ENCODE measurements at places on chromosomes 11 and 22. TPM values are rescaled to one million over a fixed set of nuclear protein-coding genes. Genes with fewer than 3 reads are reported as not detected.
A peak's percentile ranks its signal among the peaks of the same experiment; 100 is the strongest.

Gene FBXO3
- total RNA-seq = 29.6 TPM

Gene CYB5R3
- 130 TPM for total RNA-seq

DNA sequence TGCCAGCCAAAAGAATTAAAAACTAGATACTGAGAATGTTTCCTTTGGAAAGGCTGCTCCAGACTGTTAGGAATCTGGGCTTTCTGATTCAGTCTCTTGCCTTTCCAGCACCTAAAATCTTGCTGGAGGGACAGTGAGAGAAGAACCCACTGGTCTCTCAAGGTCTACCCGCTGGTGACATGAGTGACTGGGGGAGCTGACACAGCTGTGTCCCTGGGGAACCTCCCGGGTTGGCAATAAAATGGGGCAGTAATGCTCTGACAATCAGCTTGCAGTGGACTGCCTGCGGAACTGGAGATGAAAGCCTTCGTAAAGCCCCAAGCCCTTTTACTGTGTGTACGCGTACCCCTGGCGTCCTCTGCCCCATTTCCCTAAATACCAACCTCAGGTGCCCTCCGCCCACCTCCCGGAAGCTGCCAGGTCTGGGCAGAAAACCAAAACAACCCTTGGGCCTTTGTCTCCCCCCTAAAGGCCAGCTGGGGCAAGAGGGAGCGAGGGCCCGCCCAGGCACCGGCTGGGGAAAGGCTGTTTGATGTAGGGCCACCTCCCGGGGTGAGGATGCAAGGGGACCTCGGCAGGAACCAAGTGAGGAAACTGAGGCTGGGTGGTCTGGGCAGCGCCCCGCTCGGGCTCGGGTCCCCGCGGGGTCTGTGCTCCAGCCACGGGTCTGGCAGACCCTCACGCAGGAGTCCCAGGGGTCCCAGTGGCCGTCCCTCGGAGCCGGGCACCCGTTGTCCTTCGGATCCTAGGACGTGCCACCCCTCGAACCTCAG is 741 bp downstream of the CARS1 start:
- H3K36me3 ChIP-seq = no peaks in the 10 kb centered on the region
- peak overlapping the region; percentile 96 for H3K27ac ChIP-seq
- peak overlapping the region; percentile 100 for H3K4me3 ChIP-seq
- H3K27me3 ChIP-seq = no peaks in the 10 kb centered on the region
- peak; percentile 19 for DNase-seq

DNA sequence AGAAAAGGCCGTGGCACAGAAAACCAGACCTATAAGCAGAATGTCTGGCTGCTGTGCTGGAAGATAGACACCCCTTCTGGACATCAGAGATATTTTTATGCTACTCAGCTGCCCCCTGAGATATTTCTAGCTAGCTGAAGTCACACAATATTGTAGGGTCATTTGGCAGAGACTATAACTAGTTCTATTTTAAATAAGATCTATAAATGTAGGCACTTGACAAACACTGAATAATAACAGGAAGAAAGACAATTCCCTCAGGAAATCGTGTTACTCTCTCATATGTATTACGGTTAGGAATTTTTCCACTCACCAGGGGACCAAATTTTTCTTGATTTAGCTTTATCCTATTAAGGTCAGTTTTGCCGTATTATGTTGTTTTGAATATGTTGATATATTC is 845.4 kb downstream of the OPCML start:
- H3K4me3 ChIP-seq = no peak overlapping the region
- no peaks in the 10 kb centered on the region for H3K27me3 ChIP-seq
- no peak overlapping the region for H3K27ac ChIP-seq
- H3K36me3 ChIP-seq = no peaks in the 10 kb centered on the region

DNA sequence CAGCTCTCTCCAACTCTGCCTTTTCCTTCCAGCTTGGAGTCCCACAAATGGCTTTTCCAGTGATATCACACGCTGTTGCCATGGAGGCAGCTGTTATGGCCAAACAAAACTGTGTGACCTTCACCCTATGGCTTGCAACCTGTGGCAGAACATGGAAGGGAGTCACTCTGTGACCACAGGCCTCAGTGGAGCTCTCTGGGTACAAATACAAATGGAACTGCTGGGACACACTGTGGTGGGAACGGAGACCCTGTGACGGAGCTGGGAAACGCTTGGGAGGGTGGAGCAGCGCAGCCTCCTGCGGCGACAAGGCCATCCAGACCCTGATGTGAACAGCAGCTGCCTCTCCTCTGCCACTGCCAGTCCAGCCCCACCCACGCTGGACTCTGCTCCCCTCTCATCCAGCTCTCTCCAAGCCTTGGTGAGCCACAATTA is 162.5 kb downstream of the ETS1 start:
- no peak overlapping the region for H3K27ac ChIP-seq
- H3K36me3 ChIP-seq = no peaks in the 10 kb centered on the region
- H3K27me3 ChIP-seq = no peaks in the 10 kb centered on the region
- DNase-seq = peak; percentile 55
- peaks cover 13% of the 10 kb centered on the region for H3K4me1 ChIP-seq

GRCh38 chr22:25940479-25940878 is 198.5 kb downstream of the MYO18B start:
- H3K27me3 ChIP-seq = no peaks in the 10 kb centered on the region
- no peaks in the 10 kb centered on the region for H3K4me1 ChIP-seq
- no peak overlapping the region for H3K4me3 ChIP-seq
- H3K27ac ChIP-seq = no peak overlapping the region

- no peak for DNase-seq
- no peaks in the 10 kb centered on the region for H3K36me3 ChIP-seq
- peaks cover 17% of the 10 kb centered on the region for H3K4me1 ChIP-seq
- no peak overlapping the region for H3K4me3 ChIP-seq
- H3K27ac ChIP-seq = no peak overlapping the region
These were observed 22.5 kb downstream of the TP53I11 start for GRCh38 chr11:44928144-44928543.

Gene MS4A3
- not detected for total RNA-seq

DNA sequence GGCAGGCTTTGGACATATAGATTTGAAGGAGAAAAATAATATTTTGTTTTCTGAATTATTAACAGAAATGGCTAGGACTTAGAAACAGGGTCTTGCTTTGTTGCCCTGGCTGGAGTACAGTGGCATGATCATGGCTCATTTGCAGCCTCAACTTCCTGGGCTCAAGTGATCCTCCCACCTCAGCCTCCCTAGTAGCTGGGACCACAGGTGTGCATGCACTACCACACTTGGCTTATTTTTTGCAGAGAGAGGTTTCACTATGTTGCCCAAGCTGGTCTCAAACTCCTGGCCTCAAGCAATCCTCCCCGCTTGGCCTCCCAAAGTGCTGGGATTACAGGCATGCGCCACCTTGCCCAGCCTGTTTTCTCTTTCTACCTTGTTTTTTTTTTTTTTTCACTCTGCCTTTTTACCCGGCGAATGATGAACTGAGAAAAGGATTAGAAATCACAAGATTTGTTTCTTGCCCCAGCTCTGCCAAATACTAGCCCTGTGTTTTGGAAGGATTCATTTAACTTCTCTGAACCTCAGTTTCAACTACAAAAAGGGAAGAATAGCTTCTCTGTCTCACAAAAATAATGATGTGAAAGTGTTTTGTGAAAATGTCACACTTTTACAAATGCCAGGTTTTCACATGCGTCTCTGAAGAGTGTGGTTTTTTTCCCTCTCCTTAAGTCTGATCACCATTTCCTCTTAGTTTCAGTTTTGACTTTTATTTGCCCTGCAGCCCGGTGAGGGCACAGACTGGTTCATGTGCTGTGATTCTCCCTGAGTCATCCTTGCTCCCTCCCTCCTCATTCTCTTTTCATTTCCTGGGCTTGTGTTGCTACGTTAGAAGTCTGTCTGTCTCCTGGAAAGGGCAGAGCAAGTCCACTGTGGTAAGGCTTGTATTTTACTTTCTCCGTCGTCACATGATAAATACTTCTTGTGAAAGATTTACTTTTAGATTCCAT is 67.7 kb downstream of the BCL2L13 start:
- H3K27me3 ChIP-seq = no peaks in the 10 kb centered on the region
- no peaks in the 10 kb centered on the region for H3K4me1 ChIP-seq
- no peak overlapping the region for H3K4me3 ChIP-seq

- H3K4me1 ChIP-seq = peaks cover 63% of the 10 kb centered on the region
- no peak for DNase-seq
- no peak overlapping the region for H3K4me3 ChIP-seq
- no peak overlapping the region for H3K27ac ChIP-seq
- H3K36me3 ChIP-seq = no peaks in the 10 kb centered on the region
- H3K27me3 ChIP-seq = no peaks in the 10 kb centered on the region
These were observed 25.8 kb upstream of the P2RY2 start for GRCh38 chr11:73192272-73192671.

GRCh38 chr11:79514290-79514689 is 73.5 kb upstream of the TENM4 start:
- peaks cover 17% of the 10 kb centered on the region for H3K4me1 ChIP-seq
- H3K27ac ChIP-seq = no peak overlapping the region
- no peak for DNase-seq
- no peaks in the 10 kb centered on the region for H3K36me3 ChIP-seq

- no peaks in the 10 kb centered on the region for H3K36me3 ChIP-seq
- H3K4me3 ChIP-seq = no peak overlapping the region
- no peaks in the 10 kb centered on the region for H3K4me1 ChIP-seq
- DNase-seq = no peak
These were observed 603.9 kb upstream of the CADM1 start for GRCh38 chr11:116108161-116108560.

- peaks cover 38% of the 10 kb centered on the region for H3K4me1 ChIP-seq
- H3K4me3 ChIP-seq = no peak overlapping the region
- no peak overlapping the region for H3K27ac ChIP-seq
- DNase-seq = no peak
These were observed 145.7 kb downstream of the ARHGAP42 start for GRCh38 chr11:100832829-100833228.

Gene CARD18
- total RNA-seq = not detected

Gene RAB38
- total RNA-seq = 0.41 TPM

Gene SAA1
- not detected for total RNA-seq

Gene KLHDC7B
- 2.0 TPM for total RNA-seq

DNA sequence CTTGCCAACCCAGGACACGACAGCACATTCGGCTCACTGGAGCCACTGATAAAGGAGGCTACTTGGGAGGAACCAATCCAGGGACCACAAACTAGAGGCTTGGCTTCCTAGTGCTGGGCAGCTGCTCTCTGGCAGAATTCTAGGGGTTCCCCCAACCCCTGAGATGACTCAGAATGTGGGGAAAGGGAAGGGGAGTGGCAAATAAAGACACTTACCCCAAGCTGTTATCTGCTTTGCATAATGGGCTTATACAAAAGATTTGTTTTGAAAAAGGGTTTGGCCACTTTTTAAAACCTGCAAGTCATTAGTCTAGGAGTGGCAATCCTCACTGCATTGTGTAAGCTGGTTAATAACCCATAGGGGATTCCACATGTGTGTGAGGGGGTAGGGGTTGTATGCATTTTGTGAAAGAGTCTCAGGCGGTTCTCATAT is 64.1 kb upstream of the LMO1 start:
- H3K4me3 ChIP-seq = no peak overlapping the region
- no peak overlapping the region for H3K27ac ChIP-seq
- DNase-seq = no peak
- no peaks in the 10 kb centered on the region for H3K27me3 ChIP-seq

DNA sequence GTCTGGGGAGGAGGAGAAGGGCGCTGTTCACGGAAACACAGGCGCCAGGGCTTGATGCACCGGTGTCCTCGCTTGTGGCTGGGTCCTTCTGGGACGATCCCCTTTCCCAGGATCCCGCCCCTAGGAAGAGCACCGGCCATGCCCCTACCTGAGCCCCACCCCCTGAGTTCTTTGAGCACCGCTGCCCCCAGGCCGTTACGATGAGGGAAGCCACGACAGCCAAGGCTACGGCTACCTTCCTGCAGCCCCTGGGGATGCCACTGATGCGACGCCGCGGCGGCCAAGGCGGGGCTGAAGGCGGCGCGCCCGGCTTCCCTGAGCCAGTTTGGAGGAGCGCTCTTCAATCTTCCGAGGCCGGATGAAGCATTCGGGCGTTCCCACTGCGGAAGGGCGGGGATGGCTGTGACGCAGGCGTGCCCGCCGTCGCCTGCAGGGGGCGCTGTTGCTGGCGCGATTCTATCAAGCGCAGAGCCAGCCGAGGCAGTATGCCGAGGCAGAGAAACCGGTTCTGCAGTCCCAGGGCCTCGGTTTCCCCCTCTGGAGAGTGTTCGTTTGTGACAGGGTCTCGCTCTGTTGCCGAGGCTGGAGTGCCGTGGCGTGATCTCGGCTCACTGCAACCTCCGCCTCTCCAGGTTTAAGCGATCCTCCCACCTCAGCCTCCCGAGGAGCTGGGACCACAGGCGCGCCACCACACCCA is 9.7 kb upstream of the NEFH start:
- H3K27ac ChIP-seq = no peak overlapping the region
- DNase-seq = peak; percentile 87
- H3K4me1 ChIP-seq = peaks cover 3% of the 10 kb centered on the region
- H3K27me3 ChIP-seq = no peaks in the 10 kb centered on the region
- peak overlapping the region; percentile 43 for H3K4me3 ChIP-seq

Gene NRGN
- total RNA-seq = 7.8 TPM
